ENCODE measurements at places on chromosomes 7 and 10.

DNA sequence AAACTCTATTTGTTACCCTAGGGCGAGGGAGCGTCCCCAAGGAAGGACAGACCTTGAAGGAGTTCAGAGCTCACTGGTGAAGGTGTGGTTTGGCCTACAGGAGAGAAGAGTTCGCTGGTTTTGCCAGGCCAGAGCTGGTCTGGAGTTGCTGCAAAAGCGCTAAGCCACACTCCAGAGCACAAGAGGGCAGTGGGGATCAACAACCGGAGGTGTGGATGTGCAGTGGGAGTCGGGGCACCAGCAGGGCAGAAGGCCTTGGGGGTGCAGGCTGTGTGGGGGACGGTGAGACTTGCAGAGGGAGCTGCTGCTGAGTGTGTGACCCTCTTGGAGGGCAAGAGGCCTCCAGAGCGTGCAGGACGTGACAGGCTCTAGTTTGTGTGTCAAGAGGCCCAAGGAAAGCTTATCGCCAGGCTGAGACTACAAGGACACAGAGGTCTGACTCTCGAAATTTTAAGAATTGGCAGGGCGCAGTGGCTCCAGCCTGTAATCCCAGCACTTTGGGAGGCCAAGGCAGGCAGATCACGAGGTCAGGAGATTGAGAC is 14.3 kb upstream of the CUL1 start:
- no peak for DNase-seq

- no peak for DNase-seq
Observed at GRCh38 chr10:113132591-113133121, 182.6 kb downstream of the TCF7L2 start.

DNA sequence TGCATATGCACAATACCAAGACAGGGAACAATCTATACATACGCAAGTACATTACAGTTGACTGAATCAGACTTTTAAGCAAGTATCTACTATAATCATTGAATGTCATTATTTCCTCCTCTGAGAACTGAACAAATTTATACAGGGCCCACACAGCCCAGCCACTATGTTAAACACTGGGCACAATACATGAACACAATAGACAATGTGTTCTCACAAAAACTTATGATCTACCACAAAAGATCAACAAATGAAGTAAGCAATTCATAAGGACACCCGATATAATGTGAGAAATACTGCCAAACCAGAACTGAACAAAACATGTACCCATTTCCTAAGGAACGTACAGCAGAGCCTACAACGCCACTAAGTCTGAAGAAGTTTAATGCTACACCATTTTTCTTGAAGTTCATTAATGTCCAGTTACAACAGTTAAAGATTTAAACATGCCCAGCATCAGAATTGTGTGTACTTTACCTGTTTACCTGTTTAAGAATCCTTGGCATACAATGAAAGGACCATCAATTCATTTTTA is 31.5 kb downstream of the SHTN1 start:
- no peak for DNase-seq

- no peak for DNase-seq
Observed at GRCh38 chr7:92496876-92497275, 19.1 kb upstream of the ERVW-1 start.

DNA sequence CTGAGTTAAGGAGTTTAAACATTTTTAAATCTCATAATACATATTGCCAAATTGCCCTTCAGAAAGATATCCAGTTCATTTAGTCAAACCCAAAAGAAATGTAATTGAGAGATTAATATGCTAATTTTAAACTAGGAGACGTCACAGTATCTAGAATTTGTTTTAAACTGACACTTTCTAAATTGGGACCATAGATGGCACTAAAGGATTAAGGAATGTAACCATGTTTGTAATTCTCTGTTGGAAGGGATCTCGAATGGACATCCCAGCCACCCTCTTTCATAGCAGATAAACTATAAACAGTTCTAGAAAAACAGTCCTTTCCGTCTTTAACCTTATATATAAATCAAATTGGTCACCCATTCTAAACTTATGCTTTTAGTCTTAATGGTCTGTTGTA is 30.0 kb upstream of the SAMD9L start:
- DNase-seq = no peak

GRCh38 chr7:118286131-118286530 is 61.6 kb downstream of the ANKRD7 start:
- no peak for DNase-seq

GRCh38 chr10:77259171-77259874 is 378.3 kb downstream of the KCNMA1 start:
- no peak for DNase-seq
